ENCODE measurements at places on chromosomes 3 and 15.

DNA sequence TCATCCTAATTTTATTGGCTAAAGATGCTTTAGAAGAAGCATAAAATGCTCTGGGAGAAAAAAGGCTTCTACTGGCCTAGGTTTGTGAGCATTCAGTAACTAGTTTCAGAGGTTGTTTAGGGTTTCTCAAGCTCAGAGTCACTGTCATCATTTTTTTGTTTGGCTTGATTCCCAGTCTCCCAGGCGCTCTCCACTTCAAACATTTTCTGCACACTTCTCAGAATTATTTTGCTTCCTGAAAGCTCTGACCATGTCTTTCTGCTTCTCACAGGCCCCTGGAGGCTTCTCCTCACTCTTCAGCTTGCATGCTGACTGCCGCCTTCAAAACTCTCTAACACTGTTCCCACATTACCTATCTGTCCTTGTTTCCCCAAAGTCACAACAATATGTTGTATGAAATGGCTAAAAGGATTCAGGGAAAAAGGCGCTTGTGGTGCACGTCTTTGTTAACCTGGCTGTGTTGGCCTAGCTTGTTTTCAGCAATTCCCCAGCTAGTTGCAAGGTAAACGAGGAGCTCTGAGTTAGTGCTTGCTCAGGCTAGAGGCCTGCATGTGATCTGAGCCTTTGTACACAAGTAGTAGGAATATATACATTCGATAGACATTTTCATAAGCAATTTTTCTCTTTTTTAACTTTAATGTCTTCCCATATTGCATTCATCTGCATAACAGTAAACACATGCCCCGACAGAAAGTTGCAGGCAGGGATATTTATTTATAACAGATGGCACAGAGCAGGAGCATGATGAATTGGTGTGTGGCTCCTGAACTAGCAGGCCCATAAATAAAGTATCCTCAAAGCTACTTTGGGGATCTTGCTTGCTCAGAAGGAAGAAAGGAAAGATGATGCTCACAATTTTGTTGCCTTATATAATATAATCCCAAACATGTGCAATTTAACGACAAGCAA is 129.2 kb upstream of the DPH6 start:
- DNase-seq, result no peak

DNA sequence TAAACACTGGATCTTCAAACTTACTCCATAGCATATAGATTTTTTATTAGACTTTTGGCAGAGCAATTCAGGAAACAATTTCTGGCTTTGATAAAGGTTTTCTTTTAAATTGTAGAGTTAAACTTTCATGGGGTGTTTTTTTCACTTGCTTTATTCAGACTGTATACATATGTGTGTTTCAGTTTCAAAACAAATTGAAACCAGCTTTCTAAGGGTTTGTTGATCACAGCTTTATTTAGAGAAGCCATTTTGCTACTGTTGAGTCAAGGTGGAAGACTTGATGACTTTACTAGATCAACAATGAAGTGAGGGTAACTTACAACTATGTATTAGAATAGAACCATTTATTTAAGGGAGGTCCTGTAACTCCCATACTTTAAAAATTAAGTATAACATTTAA is 6.2 kb downstream of the UBE2E1 start:
- DNase-seq, result no peak

DNA sequence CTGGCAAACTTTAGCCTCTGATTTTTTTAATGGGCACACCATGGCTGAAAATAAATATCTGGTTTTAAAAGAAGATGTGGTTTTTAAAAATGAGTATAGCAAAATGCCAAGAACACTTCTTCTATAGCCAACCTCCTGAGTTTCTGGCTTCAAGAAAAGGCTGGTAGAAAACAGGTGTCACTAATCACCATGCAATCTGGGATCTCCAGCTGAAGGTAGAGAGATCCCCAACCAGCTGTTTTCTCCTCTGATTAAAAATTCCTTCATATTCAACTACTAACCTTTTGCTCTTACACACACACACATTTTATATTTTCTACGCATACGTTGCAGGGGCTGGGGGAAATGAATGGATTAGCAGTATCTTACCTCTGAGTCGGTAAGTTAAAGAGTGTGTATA is 279.6 kb upstream of the ROBO2 start:
- no peak for DNase-seq

DNA sequence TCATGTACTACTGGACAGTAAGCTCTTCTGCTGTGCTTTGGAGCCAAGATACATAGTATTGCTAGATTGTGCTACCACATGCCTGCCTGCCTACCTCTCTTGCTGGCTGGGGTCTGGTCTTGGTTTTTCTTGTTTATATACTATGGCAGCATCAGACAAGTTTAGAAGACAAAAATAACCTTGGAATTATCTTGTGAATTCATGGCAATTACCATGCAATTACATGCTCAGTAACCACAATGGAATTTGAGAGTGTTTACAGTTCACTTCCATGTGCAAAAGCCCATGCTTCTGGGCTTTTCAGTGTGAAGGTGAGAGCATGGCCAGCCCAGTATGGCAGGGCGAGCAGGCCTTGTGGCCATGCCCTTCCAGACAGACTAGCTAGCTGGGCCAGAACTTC is 48.0 kb upstream of the C15orf61 start:
- DNase-seq, result no peak

DNA sequence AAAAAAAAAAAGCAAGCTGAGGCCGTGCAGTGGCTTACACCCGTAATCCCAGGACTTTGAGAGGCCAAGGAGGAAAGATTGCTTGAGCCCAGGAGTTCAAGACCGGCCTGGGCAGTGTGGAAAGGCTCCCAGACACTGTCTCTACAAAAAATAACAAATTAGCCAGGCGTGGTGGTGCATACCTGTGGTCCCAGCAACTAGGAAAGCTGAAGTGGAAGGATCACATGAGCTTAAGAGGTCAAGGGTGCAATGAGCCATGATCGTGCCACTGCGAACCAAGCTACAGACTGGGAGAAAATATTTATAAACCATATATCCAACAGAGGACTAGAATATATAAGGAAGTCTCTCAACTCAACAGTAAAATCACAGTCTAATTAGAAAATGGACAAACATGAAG is 10.0 kb downstream of the KLHDC8B start:
- DNase-seq, result no peak

DNA sequence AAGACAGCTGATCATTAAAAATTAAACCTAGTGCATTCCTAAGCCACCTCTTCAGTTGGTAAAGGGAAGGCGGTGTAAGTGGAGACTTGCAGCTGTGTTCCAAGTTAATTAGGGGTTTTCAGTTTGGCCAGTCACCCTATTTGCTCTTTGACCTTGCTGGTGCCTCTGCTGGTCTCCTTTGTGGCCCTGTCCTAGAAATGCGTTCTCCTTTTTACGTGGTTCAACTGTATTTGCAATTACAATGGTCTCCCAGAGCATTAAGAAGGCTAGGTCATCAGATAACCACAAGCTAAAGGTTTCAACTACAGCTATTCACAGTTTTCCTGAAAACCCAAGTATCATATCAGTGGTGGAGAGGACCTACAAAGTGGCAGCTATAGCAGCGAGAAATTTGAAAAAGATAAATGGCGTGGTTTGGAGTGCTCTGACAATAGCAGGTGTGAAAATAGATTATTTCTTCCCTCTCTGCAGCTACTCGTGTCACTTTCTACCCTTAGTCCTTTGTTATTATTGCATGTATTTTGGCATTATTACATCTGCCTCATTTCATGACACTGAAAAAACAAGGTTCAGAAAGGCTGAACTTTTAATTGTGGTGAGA is 203.5 kb upstream of the TBC1D5 start:
- DNase-seq, result no peak

GRCh38 chr15:99616773-99617342 is 51.1 kb downstream of the MEF2A start:
- no peak for DNase-seq

DNA sequence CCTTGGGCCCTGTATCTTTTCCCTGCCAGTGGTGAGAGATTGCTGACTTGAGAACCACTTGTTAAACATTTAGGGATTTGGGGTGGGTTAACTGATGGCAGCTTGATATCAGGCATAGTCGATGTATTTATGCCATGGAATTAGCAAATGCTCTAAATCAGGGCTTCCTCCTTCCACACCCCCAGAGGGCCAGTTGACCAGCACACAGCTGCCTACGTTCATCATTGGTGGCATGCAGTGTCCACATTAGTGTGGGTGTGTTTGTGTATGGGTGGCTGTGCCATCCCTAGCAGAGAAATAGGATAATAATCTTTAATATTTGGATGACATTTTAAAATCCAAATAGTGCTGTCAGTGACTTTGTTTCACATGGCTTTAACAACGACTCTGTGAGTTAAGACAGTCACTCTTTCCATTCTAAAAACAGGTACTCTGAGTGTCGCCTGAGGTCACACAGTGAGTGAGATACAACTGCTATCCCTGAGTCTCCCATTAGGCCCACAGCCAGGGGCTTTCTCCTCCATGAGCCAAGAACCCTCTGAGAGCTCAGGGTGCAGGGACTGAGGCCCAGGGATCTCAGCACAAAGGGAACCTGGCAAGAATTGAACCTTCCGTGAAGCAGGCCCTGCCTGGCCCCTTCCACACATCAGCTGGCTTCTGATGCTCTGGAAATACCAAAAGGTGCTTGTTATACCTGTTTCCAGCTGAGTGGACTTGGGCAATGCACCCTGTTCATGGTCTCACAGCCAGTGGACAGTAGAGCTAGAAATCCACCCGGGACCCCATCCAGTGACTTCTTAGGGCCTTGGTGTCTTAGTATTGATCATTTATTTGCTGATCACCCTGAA is 4.3 kb upstream of the LTF start:
- DNase-seq, result no peak

GRCh38 chr3:138412821-138413551 is 21.4 kb upstream of the ESYT3 start:
- no peak for DNase-seq

- peak; percentile 35 for DNase-seq
These were observed 756 bp upstream of the RASGRF1 start for GRCh38 chr15:79091204-79091867.
